ENCODE measurements at places on chromosomes 12 and 14. TPM values are rescaled to one million over a fixed set of nuclear protein-coding genes. Genes with fewer than 3 reads are reported as not detected.

The NTF3 gene
- total RNA-seq, result not detected

The AMDHD1 gene
- 0.47 TPM for total RNA-seq

The KRT1 gene
- total RNA-seq, result 0.83 TPM

The CPNE6 gene
- total RNA-seq, result not detected

The LALBA gene
- not detected for total RNA-seq

The SAMD15 gene
- total RNA-seq, result 0.26 TPM

The RHOJ gene
- not detected for total RNA-seq

The HCAR3 gene
- total RNA-seq, result 0.39 TPM

The PSMA6 gene
- total RNA-seq, result 117 TPM

The MON2 gene
- 62.2 TPM for total RNA-seq

The KRT72 gene
- 0.60 TPM for total RNA-seq

The GLT1D1 gene
- total RNA-seq, result 0.10 TPM
